Stimulated activated naive CD4-positive, alpha-beta T cell (primary cell): ENCODE measurements at places on chromosomes 12 and 14.
A peak's percentile ranks its signal among the peaks of the same experiment; 100 is the strongest.

- no peak for DNase-seq
Observed at GRCh38 chr14:74324931-74325361, 22.2 kb upstream of the ABCD4 start.

GRCh38 chr12:7322599-7322998, 18.7 kb downstream of the ACSM4 start:
- DNase-seq = no peak

- no peak for DNase-seq
Observed at GRCh38 chr12:130966443-130967030, 12.8 kb downstream of the ADGRD1 start.

DNA sequence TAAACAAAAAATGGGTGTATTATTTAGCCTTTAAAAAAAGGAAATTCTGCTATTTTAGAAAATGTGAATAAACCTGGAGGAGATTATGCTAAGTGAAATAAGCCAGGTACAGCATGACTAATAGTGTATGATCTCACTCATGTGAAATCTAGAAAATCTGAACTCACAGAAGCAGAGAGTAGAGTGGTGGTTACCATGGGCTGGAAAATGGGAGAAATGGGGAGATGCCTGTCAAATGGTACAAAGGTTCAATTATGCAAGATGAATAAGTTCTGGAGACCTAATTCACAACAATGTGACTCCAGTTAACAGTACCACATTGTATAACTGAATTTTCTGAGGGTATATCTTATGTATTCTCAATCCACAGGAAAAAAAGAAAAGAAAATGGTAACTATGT, 17.4 kb upstream of the LEMD3 start:
- no peak for DNase-seq

DNA sequence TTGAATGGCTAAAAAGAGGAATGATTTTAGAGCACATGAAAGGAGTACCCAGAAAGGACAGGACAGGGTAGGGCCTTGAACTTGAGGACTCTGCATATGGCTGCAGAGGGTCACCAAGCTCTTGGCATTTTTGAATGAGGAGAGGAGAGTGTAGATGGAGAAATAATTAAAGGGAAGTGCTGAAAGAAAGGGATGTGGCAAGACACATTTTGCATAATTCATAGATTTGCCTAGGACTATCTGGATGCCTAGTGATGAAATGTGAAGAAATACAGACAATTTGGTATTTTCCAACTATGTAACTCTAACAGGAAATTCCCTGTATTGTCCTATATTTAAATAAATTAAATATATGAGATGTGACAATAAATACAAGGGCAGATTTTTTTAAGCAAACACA, 27.5 kb upstream of the MDM1 start:
- no peak for DNase-seq

DNA sequence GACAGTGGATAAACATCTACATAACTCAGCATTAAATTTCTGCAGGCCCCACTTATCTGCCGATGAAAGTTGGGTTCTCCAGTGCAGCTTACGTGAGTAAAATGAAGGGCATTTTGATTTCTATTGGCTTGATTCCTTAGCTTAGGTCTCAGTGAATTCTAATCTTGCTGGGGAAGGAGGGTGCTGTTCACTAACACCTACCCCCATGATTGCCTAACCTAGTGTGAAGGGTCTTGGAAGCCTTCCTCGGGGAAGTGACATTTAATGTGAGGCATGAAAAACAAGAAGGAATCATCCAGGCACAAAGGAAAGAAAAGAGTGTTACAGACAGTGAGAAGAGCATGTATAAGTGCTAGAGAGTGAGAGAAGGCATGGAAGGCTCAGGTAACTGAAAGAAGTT, 81.0 kb downstream of the DAAM1 start:
- DNase-seq = no peak

GRCh38 chr14:69354383-69355153, 43.5 kb downstream of the ERH start:
- no peak for DNase-seq

DNA sequence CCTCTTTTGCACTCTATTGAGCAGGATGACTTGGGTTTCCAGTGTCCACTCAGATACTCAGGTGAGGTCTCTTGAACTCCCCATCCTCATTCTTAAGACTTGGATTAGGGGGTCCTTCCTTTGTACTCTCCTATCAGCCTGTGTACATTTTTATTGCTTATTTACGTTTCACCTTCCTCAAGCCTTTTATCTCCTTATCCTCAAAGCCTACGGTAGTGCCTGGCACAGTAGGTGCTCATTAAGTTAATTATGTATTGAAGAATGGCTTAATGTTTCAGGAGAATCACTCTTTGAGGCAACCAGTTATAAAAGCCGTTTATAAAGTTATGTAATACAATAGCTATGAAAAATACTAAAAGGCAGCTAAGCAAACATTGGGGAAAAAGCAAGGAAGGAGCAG, 315.7 kb downstream of the NPAS3 start:
- DNase-seq = no peak

DNA sequence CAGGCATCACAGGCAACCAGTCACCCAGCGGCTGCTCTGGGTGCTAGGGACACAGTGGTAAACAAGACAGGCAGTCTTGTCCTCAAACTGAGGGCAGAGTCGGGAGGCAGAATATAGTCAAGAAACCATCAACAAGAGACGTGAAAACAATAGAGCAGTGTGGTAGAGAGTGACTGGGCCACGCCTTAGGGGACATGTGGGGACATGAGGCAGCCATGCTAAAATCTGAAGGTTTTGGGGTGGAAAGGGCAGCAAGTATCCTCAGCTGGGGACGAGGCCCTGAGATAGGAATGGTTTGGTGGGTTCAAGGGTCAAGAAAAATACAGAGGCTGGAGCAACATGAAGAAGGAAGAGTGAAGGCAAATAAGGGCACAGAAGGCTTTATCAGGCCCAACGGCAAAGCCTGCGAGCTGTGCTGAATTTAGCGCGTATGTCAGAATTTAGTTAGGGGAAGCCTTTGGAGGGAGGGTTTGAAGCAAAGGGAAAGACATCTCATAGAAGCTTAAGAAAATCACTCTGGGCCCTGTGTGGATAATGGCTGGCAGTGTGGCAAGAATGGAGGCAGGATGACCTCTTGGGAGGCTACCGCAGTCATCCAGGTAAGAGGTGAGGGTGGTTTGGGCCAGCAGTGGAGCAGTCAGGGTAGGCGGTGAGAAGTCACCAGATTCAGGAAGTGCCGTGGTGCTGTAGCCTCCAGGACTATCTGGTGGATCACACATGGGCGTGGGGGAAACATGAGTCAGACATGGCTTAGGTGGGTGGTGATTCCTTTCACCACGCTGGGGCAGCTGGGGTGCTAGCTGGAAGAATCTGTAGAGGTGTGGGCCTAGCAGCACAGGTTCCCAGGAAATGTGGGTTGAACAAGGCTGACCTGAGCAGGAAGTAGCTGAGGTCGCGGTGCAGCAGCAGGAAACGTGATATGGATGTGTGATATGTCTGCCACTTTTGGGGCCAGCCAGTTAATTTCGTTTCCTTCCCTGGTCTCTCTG, 3.0 kb downstream of the EVL start:
- DNase-seq = peak; percentile 90

GRCh38 chr12:59845293-59845692, 249.5 kb downstream of the SLC16A7 start:
- no peak for DNase-seq

DNA sequence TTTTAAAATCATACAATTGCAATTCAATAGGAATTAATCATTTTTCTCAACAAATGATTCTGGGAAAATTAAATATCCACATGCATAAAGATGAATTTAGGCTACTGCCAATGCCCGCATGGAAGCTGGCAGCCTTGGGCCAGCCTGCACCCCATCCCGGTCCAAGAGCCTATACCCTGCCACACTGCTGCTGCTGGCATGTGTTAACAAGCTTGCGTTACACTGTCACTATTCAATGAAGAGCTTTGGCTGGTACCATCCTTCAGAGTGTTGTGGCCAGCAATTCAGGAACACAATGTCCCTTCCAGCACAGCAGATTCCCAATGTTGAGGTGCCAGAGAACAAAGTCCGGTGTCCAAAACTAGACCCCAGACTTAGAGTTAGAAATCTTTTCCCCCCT, 13.6 kb upstream of the TAS2R14 start:
- DNase-seq = no peak

- no peak for DNase-seq
Observed at GRCh38 chr12:28973491-28973890, 175.6 kb upstream of the FAR2 start.

- DNase-seq = no peak
Observed at GRCh38 chr14:50094056-50094755, 22.2 kb downstream of the VCPKMT start.

- no peak for DNase-seq
Observed at GRCh38 chr12:22256605-22257004, 77.9 kb downstream of the ST8SIA1 start.

DNA sequence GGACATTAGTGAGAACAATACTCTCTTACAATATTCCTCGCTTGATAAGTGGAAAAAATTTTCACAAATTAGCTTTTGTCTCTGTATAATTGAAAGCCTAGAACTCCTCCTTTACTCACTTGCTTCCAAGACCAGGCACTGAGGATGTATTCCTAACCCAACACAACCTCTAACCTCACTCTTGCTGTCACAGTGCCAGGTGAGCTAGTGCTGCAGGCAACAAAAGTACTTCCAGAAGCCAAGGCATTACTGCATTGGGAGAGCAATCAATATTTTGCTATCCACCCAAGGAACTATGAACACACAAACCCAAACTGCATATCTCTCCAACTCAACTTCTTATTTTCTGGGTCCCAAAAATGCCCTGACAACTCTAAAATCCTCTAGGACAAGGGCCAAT, 1081.0 kb downstream of the VRK1 start:
- no peak for DNase-seq

DNA sequence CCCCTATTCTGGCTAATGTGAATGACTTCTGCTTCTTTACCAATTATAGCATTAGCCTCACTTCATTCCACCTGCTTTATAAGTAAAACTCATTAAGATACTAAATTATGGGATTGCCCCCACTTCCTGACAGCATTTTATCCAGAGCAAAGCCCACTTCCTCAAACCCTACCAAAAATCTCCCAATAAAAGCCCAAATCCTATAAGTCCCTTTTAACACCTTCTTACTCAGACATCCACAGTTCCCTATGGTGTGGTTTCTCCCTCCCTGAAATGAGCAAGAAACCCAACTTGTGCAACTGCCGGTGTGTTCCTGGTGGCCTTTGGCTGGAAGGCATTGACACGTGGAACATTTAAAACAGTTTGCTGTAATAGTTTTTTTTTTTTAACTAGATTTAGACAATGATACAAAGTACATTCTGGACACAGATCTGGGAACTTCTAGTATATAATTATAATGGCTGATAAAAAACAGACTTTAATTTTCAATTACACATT, 53.1 kb downstream of the BRMS1L start:
- no peak for DNase-seq

DNA sequence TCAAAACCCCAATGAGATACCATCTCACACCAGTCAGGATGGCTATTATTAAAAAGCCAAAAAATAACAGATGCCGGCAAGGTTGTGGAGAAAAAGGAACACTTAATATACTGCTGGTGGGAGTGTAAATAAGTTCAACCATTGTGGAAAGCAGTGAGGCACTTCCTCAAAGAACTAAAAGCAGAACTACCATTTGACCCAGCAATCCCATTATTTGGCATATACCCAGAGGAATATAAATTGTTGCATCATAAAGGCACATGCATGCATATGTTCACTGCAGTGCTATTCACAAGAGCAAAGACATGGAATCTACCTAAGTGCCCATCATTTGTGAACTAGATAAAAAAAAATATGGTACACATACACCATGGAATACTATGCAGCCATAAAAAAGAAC, 59.9 kb downstream of the MGST1 start:
- DNase-seq = no peak

GRCh38 chr12:58588770-58589169, 331.5 kb downstream of the LRIG3 start:
- no peak for DNase-seq

GRCh38 chr14:100350276-100350926, 27.3 kb downstream of the SLC25A47 start:
- DNase-seq = no peak

GRCh38 chr12:59780605-59781135, 184.8 kb downstream of the SLC16A7 start:
- DNase-seq = no peak

DNA sequence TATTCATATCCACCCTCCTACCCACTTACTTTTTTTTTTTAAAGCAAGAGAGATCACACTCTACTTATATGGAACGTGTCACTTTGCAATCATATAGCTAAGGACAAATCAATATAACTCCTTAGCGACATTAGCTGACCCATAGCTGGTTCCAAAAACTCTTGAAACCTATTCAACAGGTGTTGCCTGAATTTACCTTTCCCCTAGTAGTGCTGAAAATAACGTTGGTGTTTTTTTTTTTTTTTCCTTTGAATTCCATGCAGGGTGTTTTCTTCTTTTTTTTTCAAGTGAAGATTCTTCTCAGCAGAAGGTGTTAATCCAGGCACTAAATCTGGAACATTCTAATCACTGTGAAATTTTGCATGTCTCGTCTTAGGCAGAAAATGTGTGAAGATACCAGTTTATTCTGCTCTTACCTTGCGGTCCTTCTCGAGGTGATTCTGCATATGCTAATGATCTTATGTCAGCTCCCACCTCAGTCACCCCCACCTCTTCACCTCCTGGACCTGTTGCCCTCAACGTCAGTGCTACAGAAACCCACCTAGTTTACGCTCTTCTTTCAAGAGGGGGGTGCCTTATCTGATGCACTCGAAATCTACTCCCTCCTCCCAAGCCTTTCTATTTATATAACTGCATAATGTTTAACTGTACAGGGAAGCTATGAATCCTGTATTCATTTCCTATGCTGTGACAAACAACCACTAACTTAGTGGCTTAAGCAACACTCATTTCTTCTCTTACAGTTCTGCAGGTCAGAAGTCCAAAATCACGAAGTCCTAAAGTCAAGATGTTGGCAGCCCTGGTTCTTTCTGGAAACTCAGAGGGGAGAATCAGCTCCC, 7.1 kb upstream of the VPS37B start:
- DNase-seq = no peak

DNA sequence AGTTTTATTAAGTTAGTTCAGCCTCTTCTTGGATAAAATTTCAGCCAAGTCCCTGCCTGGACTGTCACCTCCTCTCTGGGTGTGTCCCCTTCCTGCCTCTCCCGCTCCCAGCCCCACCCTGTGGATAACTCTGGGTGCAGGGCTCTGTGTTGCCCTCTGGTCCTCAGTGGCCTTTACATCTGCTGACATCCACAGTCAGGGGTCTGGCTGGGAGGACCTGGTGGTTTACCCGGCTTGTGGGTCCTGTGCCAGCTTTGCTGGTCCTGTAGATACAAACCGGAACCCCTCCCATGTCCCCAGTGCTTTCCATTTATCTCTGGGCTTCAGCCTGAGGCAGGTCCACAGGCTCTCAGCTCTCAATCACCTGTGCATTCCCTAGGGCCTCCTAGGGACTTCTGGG, 28.9 kb upstream of the PLEKHG3 start:
- DNase-seq = no peak
